Mesothelial cell of epicardium (in vitro differentiated cells): ENCODE measurements at places on chromosomes 6 and 20.

GRCh38 chr6:136334853-136335252 lies 45.2 kb upstream of the BCLAF1 start:
- no peak for DNase-seq

- DNase-seq: no peak
Observed at GRCh38 chr6:137233911-137234863, 15.0 kb upstream of the IFNGR1 start.

DNA sequence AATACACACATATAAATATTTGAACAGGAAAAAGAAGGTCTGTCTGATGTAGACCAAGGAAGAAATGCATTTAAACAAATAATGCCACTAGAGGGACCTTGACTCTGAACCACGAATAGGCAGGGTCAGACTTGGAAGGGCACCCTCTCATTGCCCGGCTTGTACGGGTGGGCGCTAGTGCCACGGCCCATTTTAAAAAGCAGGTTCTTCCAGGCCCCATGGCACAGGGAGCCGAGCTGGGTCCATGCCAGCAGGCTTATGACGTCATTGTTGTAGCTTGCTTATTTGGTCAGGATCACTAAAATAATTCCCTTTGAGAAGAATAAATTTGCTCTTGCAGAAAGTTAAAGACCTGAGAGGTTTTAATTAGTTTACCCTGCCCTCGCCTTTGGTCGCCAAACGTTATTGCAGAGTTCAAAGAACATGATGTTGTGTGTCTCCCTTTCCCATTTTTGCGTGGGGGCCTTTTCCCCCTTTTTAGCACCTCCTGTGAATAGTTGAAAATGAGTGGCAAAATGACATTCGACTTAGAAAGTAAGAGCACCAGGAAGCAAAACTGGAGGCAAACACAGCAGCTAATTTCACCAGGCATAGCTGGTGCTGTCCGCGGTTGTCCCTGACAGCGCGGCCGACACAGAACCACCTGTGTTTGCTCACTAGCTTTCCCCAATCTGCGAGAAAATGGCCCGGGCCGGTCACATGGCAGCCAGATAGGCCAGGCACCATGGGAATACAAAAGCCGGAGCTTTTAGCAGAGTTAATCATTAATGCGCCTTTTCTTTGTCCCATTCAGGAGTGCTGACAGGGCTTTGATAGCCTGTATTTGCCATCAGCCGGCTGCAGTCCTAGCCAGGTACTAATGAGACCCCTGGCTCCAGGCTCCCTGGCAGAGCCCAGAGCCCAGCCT lies 93.8 kb downstream of the FOXA2 start:
- no peak for DNase-seq

- no peak for DNase-seq
Observed at GRCh38 chr6:187210-187861, 105.0 kb upstream of the DUSP22 start.

GRCh38 chr6:147040121-147040910 lies 163.9 kb upstream of the STXBP5 start:
- no peak for DNase-seq

- DNase-seq: no peak
Observed at GRCh38 chr20:22951966-22952365, 83.1 kb upstream of the SSTR4 start.
